ENCODE measurements at places on chromosomes 1 and 21.

GRCh38 chr1:97385536-97386277 lies 535.1 kb downstream of the DPYD start:
- no peak for DNase-seq

DNA sequence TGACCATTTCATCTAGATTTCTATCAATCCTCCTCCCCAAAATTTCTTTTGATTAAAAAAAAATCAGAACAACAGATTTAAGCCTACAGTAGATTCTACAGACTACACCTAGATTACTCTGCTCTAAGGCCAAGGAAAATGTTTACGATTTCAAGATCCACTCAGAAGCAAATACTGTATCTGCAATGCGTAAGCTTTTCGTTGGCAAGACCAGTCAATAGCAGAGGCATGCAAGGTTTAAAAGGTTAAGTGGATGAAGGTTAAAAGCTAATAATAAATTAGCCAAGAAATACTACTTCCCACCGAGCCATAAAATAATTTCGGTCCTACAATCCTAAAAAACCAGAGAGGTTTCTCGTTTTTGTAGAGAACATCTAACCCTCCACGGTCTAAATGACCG lies 1.3 kb downstream of the CLSTN1 start:
- no peak for DNase-seq

DNA sequence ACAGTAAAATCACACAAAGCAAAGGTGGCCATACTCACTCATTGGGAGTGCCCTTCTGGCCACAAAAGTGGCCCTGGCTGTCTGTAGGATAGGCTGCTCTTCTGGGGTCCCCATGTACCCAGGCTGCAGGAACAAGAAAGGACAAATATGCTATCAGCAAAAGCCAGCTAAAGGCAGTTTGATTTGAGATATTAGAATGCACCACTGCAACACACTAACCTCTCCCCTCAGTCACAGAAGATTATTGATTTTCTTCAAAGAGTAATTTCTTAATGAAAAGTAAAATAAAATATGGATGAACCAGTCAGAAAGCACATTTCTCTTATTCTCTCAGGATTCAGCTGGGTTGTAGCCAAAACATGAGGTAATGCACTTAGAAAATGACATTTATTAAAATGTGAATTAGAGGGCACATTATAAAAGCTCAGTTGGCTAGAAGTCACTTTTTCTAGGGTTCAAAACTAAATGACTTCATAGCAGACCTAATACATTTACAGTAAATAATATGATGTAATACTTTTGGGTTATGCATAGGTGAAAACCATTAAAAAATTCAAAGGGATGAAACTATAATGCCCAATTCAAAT lies 140.8 kb downstream of the LHX8 start:
- DNase-seq = no peak

DNA sequence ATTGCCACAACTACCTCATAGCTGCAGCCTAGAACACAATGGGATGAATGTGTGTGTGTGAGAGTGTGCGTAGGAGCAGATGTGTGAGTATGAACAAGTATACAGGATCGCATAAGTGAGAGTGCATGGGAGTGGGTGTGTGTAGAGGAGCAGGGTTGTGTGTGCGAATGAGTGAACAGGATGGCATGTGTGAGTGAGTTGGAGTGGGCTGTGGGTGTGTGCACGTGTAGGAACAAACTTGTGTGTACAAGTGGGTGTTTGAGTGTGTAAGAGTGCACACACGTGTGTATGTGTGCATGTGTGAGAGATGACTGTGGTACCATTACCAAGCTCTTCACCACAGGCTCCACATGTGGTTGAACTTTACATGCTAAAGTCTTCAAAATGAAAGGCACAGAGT lies 175.4 kb upstream of the EDN2 start:
- no peak for DNase-seq

GRCh38 chr1:183287191-183287675 lies 101.2 kb downstream of the LAMC2 start:
- DNase-seq = no peak

DNA sequence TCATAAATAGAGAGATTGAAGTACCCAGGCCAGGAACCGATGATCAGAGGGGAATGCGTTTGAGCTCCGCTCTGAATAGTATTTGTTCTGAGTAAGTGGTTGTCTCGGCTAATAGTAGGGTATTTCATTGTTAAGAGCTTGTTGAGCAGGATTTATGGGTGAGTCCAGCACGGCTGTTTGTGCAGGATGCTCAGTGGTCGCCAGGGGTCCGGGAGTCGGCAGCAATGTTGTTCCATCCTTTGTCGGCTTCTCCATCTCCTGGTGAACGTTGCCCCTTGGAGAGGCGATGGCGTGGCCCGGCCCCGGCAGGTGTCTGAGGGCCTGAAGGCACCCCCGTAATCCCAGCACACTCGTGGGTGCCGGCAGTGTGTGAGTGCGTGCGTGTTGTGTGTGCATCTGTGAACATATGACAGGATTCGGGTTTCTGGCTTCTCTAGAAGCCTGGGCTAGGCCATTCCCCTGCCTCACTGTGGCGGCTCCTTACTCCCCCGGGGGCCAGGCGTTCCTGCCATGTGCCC lies 160.8 kb upstream of the ARHGEF16 start:
- DNase-seq = no peak

GRCh38 chr1:228323401-228323800 lies 83.2 kb downstream of the TRIM11 start:
- no peak for DNase-seq

- peak; percentile 81 for DNase-seq
Measured at GRCh38 chr21:21101911-21102310, 103.7 kb downstream of the NCAM2 start.

DNA sequence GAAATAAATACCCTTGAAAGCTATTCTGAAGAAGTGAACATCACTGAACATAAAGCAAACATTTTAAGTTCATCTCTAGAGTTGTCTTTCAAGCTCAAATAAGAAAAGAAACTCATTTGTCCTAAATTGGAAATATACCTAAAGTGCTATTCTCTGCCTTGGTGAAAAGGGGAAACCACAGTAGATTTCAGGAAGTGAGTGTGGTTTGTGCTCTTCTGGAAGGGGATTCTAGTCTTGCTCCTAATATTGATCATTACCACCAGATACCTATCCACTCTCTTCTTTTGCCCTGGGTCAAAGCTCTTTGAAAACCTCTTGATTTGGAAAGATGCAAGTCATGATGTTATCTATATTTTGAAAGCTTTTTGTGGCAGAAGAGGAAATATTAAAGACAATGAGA lies 798.1 kb downstream of the ADGRL2 start:
- no peak for DNase-seq

DNA sequence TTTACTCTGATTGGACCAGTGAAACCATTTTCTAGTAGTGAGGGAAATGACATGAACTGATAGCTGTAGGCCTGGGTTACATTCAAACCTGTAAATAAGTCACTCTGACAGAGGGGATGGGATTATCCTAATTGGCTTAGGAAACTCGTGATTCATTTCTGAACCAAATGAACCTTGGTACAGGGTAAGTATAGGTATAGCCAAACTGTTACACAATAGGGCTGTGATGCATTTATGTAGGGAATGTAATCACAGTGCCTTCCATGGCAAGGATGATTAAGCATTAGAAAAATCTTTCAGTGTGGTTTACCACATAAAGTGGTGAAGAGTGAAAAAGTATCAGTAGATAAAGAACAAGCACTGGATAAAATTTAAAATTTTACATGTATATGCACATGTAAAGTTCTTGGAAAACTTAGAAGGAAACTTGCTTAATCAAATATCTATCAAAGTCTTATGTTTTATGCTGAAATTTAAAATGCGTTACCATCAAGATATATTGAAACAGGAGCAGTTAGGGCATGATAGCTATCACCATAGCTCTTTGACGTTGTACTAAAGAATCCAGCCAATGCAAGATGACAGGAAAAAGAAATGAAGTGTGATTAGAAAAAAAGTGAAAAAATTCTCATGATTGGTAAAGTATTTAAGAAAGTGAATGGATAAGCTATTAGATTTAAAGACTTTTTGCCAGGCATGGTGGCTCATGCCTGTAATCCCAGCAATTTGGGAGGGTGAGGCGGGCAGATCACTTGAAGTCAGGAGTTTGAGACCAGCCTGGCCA lies 63.0 kb downstream of the RABGAP1L start:
- DNase-seq = no peak

GRCh38 chr1:44359234-44359935 lies 4.3 kb upstream of the ERI3 start:
- DNase-seq = no peak

DNA sequence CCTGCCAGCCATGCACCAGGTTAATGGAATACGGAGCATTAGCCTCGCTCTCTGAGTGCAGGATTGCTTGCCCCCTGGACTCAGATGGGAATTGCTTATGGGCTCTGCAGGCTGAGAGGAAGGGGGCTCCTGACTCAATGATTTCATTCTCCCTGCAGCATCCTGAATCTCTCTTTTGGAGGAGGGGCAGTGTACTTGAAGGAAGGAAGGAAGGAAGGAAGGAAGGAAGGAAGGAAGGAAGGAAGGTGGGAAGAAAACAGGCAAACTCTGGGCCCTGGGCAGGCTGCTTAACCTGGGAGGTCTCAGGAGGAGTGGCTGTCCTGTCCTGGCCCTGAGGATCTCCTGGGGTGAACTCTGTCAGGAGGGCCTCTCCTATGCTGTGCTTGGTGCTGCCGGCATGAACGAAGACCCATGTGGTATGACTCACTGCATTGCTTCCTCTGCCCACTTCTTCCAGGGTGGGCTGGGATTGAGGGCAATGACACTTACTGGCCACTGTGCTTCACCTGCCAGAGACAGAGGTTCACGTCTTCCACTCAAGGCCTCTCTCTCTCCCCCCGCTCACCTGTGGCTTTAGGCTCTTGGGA lies 257.1 kb upstream of the CSF3R start:
- DNase-seq = no peak

GRCh38 chr1:40886318-40887011 lies 24.3 kb upstream of the CITED4 start:
- no peak for DNase-seq

- no peak for DNase-seq
Measured at GRCh38 chr1:153190373-153190772, 12.9 kb upstream of the LELP1 start.

DNA sequence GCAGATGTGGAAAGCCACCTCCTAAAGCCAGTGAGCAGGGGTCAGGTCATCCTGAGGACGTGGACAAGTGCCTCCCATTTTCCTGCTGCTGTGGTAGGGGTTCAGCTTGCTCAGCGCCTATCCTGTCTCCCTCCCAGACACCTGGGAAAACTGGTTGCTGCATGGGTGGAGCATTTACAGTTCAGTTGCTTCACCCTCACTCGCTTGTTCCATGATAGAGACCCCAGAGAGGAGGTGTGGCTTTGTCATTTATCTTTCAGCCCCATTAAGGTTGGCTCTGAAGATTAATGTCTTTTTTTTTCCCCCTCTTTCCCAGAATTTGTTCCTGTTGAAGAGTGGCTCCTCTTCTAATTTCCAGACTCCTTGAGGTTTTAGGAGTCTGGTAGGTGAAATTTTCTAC lies 9.2 kb downstream of the VANGL1 start:
- DNase-seq = no peak

GRCh38 chr1:119637710-119638109 lies 10.4 kb downstream of the ZNF697 start:
- DNase-seq = no peak

DNA sequence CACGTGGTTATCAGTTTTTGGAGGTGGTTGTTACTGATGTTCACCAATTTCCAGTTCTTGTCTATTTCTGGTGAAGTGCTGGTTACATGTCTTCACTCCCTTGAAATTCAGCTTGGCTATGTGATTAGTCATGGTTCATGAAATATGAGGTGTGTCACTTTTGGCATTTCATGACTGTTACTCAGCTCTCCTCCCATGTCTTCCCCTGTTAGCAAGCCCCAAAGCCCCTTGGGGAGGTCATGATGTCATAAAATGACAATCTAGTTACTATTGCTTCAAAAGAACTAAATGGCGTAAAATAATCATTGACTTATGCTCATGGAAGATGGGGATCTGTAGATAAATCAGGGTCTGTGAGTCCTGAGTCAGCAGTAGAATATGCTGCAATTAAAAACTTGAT lies 425.1 kb downstream of the SETD4 start:
- DNase-seq = no peak

GRCh38 chr1:2151252-2151651 lies 43.3 kb downstream of the FAAP20 start:
- no peak for DNase-seq
